ENCODE measurements at places on chromosomes 16 and 17.

GRCh38 chr17:79861413-79862216 lies 22.4 kb upstream of the CBX4 start:
- no peak for DNase-seq

GRCh38 chr16:35497399-35497798 lies 2038.0 kb downstream of the TP53TG3F start:
- no peak for DNase-seq

DNA sequence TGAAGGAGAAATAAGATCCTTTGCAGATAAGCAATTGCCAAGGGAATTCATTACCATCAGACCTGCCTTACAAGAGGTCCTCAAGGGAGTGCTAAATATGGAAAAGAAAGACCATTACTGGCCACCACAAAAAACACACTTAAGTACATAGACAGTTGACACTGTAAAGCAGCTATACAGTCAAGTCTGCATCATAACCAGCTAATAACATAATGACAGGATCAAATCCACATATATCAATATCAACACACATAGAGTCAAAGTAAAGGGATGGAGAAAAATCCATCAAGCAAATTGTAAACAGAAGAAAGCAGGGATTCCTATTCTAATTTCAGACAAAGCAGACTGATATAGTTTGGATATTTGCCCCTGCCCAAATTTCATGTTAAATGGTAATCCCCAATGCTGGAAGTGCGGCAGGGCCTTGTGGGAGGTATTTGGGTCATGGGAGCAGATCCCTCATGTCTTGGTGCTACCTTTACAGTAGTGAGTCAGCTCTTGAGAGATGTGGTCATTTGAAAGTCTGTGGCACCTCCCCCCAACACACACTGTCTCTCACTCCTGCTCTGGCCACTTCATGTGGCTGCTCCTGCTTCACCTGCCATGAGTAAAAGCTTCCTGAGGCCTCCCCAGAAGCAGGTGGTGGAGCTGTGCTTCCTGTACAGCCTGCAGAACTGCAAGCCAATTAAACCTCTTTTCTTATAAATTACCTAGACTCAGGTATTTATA lies 32.8 kb downstream of the TANC2 start:
- DNase-seq: peak; percentile 37

- peak; percentile 73 for DNase-seq
These were observed 8.5 kb downstream of the CHTF8 start for GRCh38 chr16:69123910-69124309.

DNA sequence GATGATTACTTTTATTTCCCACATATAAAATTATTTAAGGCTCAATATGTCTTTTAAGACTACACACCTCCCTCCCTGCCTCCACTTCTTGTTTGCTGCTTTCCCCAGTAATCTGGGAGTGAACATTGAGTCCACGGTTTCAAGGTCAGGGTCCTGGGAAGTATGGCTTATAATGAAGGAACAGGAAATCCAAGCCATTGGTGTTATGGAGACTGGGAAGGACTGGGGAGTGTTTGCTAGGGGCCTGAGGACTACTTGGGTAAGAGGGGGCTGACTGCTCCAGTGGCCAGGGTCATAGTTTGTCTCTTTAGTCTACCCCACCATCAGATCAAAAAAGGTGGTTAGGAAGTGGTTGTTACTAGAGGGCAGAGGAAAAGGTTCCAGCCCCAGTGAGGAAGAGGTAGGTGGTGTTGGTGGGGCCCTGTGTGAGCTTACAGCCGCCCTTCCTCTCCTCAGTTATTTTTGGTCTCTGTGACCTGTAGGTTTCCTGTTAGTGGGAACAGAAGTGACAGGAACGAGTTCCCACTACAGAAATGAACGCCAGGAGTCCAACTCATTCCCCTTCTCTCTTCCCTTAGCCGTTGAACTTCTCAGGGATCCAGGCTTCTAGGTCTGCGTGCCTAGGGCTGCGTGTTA lies 742 bp upstream of the SLC16A13 start:
- DNase-seq: no peak

GRCh38 chr16:1770328-1771187 lies 785 bp downstream of the NME3 start:
- peak; percentile 81 for DNase-seq

GRCh38 chr16:9465161-9465560 lies 373.7 kb downstream of the HAPSTR1 start:
- DNase-seq: no peak

DNA sequence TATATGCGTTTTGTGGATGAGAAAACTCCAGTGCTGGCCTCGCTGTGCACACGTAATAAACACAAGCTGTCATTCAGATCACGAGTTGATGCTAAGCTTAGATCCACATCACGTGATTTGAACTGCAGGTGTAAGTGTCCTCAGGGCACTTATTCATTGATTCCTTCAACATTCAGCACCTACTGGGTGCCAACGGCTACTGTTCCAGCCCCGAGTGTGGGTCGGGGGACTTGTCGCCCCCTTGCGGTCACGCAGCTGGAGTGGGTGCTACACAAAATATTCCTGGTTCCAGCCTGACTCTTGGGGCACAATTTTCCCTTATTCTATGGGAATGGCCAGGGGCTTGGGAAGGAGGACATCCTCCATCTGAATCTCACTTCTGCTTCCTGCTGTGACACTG lies 29.9 kb upstream of the GINS2 start:
- DNase-seq: peak; percentile 55

- DNase-seq: no peak
These were observed 274.3 kb upstream of the XYLT1 start for GRCh38 chr16:17744921-17745572.

GRCh38 chr17:35731239-35731916 lies at the start of gene RASL10B:
Gene RASL10B (plus strand): TSS chr17:35731639. CDS start chr17:35735185, 3,546 bp downstream.
- peak; percentile 39 for DNase-seq

- no peak for DNase-seq
These were observed 13.6 kb downstream of the GNA13 start for GRCh38 chr17:65042946-65043345.

- DNase-seq: peak; percentile 72
These were observed 2.0 kb downstream of the KDM6B start for GRCh38 chr17:7835814-7836595.

GRCh38 chr17:10125531-10126275 lies 72.7 kb downstream of the GAS7 start:
- no peak for DNase-seq

GRCh38 chr16:11994143-11995119 lies 17.9 kb downstream of the SNX29 start:
- DNase-seq: peak; percentile 14

DNA sequence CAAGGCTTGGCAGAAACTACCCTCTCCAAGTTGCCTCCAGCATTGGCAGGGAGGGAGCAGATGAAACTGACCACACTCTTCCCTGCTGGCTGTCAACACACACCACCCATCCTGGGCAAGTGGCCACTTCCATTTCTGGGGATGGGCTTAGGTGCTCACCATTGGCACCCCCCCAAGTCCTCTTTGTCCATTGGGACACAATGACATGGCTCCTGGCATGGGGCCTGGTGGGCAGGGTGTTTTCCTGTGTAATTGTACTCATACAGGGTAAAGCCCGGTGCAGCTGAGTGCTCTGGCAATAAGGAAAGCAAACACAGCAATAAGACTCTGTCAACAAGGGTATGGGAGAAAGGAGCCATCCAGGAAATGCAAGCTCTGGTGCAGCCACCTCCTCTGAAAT lies 22.6 kb downstream of the SCNN1B start:
- DNase-seq: no peak

DNA sequence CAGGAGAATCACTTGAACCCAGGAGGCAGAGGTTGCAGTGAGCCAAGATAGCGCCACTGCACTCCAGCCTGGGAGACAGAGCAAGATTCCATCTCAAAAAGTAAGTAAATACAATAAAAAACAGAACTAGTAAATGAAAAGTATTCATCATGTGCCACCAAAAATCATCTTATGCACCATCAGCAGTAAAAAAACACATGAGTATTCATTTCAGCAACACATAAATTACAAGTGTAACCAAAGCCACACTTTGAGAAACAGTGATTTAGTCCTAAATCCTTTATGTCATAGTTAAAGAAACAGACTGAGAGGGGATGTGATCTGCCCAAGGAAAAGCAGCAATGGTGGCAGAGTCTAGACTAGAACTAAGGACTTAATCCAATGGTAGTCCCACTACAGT lies 13.0 kb downstream of the DCUN1D3 start:
- no peak for DNase-seq

GRCh38 chr16:50178491-50178941 lies 25.4 kb downstream of the TENT4B start:
- DNase-seq: peak; percentile 36

- DNase-seq: peak; percentile 98
These were observed 345.4 kb downstream of the SOX9 start for GRCh38 chr17:72466199-72466598.

DNA sequence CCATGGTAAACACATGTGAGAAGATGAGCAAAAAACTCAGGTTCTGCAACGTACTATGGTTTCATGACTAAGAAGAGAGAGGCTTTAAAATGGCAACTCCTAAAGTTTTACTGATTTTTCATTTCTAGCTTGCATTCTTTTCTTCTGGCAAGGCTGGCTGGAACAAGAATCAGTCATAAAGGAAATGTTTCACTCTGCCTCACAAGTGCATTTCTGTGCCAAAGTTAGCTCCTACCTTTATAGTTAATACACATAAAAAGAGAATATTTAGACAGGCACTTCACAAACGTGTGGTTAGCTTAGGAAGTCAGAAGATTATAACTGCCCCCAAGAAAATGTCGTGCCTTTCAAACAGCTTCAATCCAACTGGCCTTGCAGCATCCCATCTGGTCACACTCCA lies 417.1 kb upstream of the CDH11 start:
- DNase-seq: peak; percentile 26

DNA sequence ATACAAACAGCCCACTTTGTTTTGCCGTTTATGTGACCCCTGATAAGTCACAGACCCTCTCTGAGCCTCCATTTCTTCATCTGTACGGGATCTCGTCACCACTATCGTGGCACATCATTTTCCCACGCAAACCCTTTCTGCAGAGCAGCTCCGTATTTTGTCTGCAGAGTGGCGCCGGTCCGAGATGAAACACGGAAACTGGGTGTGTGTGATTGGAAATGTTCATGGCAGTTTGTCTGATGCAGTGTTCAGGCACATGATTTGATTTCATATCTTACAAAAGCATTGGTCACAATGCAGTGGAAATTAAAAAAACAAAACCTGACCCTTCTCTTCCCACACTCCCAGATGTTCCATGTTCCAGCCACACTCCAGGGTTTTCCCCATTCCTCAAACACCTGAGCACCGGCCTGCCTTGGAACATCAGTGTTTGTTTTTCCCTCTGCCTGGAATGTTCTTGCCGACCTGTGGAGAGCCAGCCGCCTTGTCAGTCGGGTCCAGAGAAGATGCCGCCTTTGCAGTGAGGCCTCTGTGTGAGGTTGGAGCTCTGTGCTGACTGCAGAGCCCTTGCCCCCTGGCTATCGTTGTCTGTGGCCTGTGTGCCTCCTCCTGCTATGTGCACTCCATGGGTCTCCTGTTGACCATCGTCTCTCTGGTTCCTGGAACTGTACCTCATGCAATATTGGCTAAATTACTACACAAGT lies 39.2 kb downstream of the NT5M start:
- no peak for DNase-seq

GRCh38 chr17:34306466-34306865 lies 12.8 kb upstream of the CCL8 start:
- peak; percentile 41 for DNase-seq

- DNase-seq: peak; percentile 98
These were observed 13.0 kb upstream of the NFATC3 start for GRCh38 chr16:68072038-68072695.

- DNase-seq: no peak
These were observed 393.6 kb downstream of the SOX9 start for GRCh38 chr17:72514321-72514861.

DNA sequence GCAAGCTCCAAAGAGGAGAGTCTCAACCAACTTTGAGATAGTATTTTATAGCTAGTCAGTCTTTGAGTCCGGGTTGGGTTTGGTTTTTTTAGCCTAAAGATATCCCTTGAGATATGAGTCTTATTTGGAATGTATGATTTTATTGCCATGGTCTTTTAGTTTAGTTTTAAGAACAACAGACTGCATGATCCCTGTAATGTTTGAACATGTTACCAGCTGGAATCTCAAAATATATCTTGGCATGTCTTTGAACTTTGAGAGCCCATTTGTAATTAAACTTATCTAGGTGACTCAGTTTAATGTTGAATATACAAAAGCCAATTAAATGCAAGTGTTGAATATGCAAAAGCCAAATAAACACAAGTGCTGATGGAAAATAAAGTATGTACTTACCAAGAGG lies 100.6 kb downstream of the TANGO6 start:
- DNase-seq: no peak

DNA sequence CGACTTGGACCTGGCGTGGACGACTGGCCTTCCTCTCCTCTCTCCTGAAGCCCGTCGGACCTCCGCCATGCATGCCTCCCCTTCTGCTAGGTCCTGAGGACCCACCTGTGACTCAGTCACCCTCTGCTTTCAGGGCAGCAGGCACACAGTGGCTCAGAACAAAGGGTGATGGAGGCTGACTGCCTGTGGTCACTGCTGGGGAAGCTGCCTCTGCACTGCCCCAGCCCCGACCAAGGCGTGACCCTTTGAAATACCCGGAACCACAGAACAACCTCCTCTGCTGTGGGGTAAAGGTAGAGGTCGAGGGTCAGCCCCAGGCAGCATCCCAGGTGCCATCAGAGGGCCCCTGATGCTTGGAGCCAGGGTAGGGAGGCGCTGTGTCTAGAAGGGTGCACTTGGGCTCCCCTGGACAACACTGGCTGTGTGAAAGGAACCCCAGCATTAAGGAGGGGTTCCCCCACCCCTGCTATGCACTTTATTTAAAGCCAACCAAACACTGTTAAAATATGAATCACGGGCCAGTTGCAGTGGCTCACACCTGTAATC lies 12.5 kb upstream of the SLC4A1 start:
- DNase-seq: no peak

DNA sequence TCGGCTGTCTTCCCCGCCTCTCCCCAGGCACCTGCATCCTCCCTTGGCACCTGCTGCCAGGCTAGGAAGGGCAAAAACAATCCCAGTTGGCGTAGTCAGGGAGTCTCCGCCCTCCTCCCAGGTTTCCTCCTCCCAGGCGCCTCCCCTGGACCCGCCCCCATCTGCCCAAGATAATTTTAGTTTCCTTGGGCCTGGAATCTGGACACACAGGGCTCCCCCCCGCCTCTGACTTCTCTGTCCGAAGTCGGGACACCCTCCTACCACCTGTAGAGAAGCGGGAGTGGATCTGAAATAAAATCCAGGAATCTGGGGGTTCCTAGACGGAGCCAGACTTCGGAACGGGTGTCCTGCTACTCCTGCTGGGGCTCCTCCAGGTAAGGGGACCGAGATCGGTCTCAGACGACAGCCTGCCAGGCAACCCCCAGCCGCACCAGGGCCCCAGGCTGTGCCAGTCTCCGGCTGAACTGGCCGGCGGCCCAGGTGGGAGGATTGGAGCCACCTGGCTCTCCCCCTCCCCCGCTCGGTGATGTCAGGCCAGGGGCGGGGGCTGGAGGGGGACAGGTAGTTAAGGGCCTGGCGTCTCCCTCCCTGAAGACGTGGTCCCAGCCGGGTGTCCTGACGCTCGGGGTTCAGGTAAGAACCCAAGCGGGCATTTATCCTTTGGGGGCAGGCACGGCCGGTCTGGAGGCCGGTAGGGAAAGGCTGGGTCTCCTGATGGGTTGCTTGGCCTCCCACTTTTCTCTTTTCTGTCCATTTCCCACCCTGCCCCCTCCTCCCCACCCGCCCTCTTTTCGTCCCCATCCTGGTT lies at the start of gene GRB7:
TSS of gene GRB7 (plus strand) at position 179 of the 808 bp plus-strand sequence. CDS start 4,364 bp downstream, outside the sequence.
- DNase-seq: peak; percentile 83
